Activated CD4-positive, alpha-beta T cell treated with anti-CD3 and anti-CD28 coated beads, Interleukin-2, amount 10 ng/mL, durations not matched to agents 7 days and 5 days (primary cell): ENCODE measurements at places on chromosomes 4 and X. TPM values are rescaled to one million over a fixed set of nuclear protein-coding genes. Genes with fewer than 3 reads are reported as not detected.

- DNase-seq: no peak
Measured at GRCh38 chrX:41026702-41027078, 58.6 kb upstream of the USP9X start.

DNA sequence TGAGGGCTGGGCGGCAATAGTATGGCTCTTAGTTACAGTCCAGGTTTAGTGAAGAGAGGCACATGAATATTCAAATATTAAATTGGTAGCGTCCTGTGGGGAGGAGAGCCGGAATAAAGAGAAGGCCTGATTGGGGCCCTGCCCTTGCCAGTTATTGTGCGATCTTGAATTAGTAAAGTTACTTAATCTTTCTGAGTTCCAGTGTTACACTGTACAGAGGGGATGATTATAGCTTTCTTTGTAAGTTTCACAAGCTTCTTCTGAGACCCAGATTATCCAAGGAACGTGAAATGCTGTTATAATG lies 1.2 kb downstream of the METAP1 start:
- DNase-seq: no peak

- DNase-seq: peak; percentile 9
Measured at GRCh38 chr4:104491481-104492182, 3.1 kb downstream of the CXXC4 start.

DNA sequence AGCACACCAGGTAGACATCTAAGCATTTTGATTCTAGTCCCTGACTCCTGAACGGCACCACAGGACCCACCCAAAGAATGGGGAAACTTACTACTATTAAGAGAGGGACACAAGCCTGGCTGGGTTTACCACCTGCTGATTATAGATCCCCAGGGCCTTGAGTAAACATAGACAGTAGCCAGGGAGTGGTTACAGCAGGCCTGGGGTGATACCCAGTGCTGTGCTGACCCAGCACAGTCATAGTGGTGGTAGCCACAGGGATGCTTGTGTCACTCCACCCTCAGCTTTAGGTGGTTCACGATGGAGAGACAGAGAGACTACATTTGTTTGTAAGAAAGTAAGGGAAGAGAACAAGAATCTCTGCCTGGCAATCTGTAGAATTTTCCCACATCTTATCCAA lies 11.7 kb downstream of the CYSLTR1 start:
- no peak for DNase-seq

FGFBP2 gene
- 5.6 TPM for total RNA-seq

DNA sequence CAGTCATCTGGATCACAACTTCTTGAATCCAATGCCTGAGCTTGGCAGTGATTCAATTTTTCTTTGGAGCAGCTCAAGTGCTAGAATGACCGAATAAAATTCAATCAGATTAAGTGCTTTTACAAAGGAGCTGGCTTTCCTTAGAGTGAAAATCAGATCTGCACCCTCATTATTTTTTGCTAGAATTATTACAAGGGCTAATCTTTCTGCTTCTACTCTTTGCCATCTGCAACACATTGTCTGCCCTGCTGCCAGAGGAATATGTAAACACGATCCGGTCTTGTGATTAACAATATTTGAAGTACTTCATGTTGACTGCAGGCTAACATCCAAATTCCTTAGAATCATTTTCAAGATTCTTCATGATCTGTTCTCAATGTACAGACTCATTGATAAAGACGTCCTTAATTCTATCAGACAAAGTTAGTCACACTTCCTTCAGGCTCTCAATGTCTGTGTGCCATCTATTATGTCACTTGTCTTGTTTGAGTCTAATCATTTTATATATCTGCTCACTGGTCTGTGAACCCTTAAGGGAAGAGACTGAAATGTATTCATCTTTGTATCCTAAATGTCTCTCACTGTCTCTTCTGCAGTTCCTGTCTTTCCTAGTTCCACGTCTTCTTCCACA lies 531.2 kb downstream of the GALNTL6 start:
- no peak for DNase-seq

PITX2 gene
- not detected for total RNA-seq

DNA sequence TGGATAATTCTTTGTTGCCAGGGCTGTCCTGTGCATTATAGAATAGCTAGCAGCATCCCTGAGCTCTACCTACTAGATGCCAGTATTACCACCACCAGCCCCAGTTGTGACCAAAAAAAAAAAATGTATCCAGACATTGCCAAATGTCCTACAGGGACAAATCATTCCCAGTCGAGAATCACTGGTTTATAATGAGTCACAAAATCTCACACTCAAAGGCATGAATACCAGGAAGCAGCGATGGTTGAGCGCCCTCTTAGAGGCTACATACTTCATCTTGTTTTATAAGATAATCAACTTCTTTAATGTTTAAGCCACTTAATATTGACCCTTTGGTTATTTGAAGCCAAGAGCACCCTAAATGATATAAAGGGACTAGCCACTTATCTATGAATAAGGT lies 297.3 kb downstream of the DHX15 start:
- no peak for DNase-seq

DNA sequence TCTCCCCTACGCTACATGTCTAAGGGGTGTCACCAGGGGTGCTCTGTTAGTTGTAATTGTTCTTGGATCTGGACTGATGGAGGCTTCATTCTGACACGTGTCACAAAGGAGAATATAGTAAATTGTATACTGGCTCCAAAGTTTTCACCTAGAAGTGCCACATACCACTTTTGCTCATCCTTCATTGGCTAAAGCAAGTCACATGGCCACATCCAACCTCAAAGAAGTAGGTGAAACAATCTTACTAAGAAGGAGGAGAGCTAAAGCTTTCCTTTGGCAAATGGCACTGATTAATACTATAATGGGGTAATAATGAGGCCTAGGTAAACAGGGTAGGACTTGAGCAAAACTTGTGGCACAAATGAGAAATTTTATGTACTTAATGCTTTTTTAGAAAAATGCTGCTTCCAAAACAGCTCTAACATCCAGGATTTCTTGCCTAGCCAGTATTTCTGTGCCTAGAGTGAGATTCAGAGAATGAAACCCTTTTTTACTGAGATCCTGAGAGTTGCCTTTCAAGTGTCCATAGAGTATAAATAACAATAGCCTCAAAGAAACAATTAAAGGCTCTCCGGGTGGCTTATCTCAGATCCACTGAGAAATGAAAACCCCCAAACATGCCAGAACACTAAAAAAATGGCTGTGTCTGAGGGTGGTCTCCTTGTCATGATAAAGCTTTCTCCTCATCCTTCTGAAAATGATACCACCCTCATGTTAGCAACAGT lies 34.7 kb downstream of the NHS start:
- no peak for DNase-seq

GRCh38 chr4:169621731-169622492 lies 1.5 kb downstream of the CLCN3 start:
- DNase-seq: peak; percentile 52

DNA sequence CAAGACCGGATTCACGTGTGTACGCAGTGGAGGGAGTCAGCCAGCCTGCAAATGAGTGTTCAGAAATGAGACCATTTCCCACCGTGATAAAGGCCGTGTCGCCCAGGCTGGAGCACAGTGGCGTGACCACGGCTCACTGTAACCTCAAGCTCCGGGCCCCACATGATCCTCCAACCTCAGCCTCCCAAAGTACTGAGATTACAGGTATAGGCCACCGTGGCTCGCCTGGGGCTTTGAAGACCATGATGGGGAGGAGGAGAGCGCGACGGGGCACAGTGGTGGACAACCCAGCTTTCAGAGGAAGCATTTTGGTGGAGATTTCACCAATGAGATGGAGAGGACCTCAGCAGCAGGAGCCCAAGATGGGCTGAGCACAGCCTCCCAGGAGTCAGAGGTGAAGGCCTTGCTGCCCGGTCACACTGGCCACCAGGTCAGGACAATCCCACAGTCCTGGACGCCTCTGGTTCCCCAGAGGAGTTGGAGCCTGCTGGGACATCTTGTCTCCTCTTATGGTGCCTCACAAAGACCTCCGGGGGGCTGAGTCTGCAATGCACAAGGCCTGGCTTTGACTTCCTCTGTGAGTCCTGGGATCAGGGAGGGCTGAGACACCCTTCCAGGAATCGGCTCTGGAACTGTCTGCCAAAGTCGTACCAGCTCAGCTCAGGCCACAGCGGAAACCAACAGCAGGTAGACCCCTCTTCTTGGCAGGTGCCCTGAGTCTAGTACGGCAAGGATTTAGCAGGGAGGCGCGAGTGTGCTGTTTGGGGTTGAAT lies 22.4 kb upstream of the MXD4 start:
- DNase-seq: no peak

DNA sequence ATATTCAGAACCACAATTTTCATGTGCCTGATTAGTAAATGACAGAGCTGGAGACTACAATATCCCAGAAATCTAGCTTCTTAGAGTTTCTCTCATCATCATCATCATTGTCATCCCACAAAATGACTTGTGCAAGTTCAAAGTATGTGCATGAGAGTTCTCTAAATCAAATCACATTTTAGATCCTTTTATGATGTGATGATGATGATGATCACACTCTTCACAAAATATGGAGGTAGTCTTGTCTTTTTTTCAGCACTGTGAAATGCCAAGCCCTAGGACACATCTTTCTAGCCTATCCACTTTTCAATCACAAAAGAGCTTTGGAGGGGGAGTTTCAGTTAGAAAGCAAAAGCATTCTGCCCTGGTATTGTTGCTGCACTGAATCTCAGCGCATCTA lies 7.4 kb downstream of the MBNL3 start:
- DNase-seq: no peak

STPG2 gene
- total RNA-seq: 0.12 TPM

GRCh38 chr4:11196927-11197522 lies 231.7 kb downstream of the HS3ST1 start:
- DNase-seq: no peak

DHX15 gene
- 185 TPM for total RNA-seq

ARMCX1 gene
- total RNA-seq: 0.12 TPM

BEND2 gene
- total RNA-seq: not detected

GRCh38 chr4:148211533-148211932 lies 230.7 kb downstream of the NR3C2 start:
- no peak for DNase-seq

GRCh38 chr4:188660796-188661195 lies 521.6 kb downstream of the TRIML1 start:
- DNase-seq: no peak

DNA sequence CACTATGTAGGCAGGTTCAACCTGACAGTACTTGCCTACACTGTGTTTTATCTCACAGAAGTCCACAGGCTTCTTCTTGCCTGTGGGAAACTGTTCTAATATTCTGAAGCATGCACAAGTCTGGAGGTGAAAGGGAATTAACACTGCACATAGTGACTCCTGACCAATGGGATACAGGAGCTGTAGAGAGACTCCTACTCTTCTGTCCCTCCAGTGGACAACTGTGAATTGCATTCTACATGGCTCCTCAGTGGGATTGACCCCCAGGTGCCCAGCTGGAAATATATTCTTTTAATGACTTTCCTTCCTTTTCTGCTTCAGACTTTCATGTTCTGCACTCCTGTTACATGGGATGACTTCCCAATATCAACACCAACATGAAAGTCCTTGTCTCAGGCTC lies 8.2 kb upstream of the YIPF6 start:
- DNase-seq: no peak

DNA sequence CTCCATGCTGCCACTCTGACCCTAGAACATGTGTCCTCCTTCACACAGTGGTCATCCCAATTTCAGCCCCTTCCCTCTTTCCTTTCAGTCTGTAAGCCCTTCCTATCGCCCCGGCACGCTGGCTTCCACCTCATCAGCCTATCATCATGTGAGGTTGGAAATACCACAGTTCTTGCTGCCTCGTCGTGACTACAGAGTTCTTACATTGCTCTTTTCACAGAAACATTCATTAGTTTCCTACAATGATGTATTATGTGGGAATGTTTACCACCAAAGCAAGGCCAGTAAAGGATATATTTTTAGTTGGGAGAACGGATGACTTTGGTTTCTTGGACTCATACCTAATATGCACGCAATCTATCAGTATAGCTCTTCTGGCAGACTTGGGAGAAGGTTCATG lies 169.5 kb upstream of the BOD1L1 start:
- no peak for DNase-seq

GRCh38 chrX:16089086-16089485 lies 34.3 kb upstream of the GRPR start:
- DNase-seq: no peak

DNA sequence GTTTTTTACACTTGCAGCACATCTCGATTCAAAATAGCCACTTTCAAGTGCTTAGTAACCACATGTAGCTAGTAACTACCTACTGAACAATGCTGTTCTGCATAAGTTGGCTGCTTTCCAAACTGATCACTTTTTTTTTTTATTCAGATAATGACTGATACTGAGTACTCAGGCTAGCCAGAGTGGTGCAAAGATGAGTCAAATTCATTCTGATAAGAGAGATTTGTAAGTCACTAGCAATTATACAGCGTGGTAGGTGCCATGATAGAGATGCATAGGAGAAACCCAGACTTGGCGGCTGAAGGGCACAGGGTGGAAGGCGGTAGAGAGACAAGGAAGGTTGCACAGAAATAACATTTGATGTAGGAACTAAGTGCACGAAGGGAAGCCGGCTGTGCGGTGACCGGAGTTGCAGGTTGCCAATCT lies 357 bp upstream of the IGBP1 start:
- no peak for DNase-seq

NEIL3 gene
- total RNA-seq: 34.6 TPM

DNA sequence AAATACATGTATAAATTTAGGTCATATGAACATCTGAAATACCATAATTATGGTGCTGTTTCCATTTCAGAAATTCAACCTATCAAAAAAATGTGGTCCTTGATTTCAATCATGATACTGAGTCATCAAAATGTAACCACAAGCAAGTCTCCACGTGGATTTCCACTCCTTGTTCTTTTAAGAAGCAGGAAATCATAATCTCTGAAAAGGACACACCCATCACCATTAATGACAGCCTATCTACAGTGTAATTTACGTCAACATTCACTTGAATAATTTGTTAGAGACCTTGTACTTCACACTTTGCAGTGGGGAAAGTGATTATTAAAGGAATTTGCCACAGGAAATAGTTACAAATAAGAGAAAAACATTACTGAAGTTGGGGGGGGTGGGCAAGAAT lies 17.7 kb upstream of the SLC7A11 start:
- no peak for DNase-seq

DNA sequence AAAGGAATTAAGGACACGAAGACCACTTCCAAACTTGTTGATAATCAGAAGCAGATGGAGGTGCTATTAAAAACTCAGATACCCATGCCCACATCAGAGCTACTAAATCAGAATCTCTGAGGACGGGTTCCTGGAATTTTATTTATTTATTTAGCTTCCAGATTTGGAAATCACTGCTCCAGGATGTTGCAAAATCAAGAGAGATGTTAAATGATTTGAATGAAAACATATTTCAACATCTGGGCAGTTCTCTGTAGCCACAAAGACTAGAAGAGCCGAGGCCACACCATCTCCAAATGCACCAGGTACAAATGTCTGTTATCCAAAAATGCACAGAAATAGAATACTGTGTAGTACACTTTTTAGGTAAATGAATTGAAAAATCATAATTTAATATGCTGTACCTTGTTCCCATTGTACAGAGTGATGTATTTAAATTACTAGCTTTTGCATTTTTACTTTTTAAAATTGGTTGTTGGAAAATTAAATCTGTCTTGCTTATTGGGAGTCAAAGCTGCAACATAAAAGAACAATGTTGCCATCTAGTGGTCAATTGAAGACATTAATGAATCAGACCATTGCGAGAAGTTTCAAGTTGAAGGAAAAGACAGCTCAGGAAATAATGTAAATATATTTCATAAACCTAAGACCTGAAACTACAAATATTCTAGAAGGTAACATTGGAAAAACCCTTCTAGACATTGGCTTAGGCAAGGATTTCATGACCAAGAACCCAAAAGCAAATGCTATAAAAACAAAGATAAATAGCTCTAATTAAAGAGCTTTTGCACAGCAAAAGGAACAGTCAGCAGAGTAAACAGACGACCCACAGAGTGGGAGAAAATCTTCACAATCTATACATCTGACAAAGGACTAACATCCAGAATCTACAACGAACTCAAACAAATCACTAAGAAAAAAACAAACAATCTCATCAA lies 151.3 kb upstream of the TTC29 start:
- no peak for DNase-seq

STATH gene
- not detected for total RNA-seq
